ENCODE measurements at places on chromosomes 11 and 22. TPM values are rescaled to one million over a fixed set of nuclear protein-coding genes. Genes with fewer than 3 reads are reported as not detected.
A peak's percentile ranks its signal among the peaks of the same experiment; 100 is the strongest.

Gene SCGB1D4
- total RNA-seq = not detected

Gene H19
- 1,569 TPM for total RNA-seq

Gene RHOD
- total RNA-seq = 9.4 TPM

Gene OR51B2
- not detected for total RNA-seq

Gene CASP1
- 1.1 TPM for total RNA-seq

Gene APOL3
- 10.1 TPM for total RNA-seq

Gene C22orf42
- total RNA-seq = not detected

Gene RAPSN
- 0.42 TPM for total RNA-seq

DNA sequence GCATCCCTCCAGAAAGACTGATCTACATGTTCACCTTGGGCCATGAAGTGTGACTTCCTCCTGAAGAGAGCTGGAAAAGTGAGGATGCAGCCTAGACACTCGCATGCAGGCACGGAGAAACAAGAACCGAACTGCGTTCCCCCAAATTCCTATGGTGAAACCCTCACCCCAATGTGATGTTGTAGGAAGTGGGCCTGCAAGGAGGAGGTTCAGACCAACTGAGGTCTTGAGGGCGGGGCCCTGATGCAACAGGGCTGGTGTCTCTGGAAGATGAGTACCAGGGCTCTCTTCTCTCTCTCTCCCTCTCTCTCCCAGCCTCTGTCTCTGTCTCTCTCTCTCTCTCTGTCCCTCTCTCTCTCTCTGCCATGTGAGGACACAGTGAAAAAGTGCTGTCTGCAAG lies 501.1 kb downstream of the BRD1 start:
- no peak overlapping the region for H3K4me3 ChIP-seq
- peaks cover 4% of the 10 kb centered on the region for H3K27me3 ChIP-seq
- no peak overlapping the region for H3K27ac ChIP-seq
- no peaks in the 10 kb centered on the region for H3K36me3 ChIP-seq
- no peaks in the 10 kb centered on the region for H3K4me1 ChIP-seq

- H3K27me3 ChIP-seq = no peaks in the 10 kb centered on the region
- H3K36me3 ChIP-seq = no peaks in the 10 kb centered on the region
- DNase-seq = no peak
- peaks cover 21% of the 10 kb centered on the region for H3K4me1 ChIP-seq
- H3K4me3 ChIP-seq = no peak overlapping the region
Observed at GRCh38 chr11:73249304-73249703, 22.8 kb upstream of the P2RY6 start.

- no peaks in the 10 kb centered on the region for H3K4me1 ChIP-seq
- no peak for DNase-seq
- H3K27ac ChIP-seq = no peak overlapping the region
- H3K4me3 ChIP-seq = no peak overlapping the region
- H3K36me3 ChIP-seq = peaks cover 10% of the 10 kb centered on the region
- no peaks in the 10 kb centered on the region for H3K27me3 ChIP-seq
Observed at GRCh38 chr11:78112582-78113275, 26.7 kb downstream of the ALG8 start.

DNA sequence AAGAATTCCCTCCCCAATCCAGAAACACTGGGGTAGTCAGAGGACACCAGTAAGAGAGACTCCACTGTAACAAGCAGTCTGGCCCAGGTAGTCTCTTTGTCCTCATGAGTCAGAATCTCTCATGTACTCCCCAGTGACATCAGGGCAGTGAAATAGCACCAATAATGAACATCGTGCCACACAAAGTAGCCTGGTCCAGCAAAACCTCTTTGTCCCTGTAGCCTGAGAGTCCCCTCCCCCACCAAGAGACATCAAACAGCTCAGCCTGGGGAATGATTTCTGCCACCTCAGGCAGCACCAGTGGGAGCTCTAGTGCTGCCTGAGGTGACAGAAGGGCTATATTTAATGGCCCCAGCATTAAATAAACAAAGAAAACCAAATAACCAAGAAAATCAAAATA lies 88.1 kb downstream of the SBF2 start:
- no peaks in the 10 kb centered on the region for H3K27me3 ChIP-seq
- peaks cover 5% of the 10 kb centered on the region for H3K4me1 ChIP-seq
- H3K4me3 ChIP-seq = no peak overlapping the region
- no peak for DNase-seq

- peak; percentile 10 for DNase-seq
- no peak overlapping the region for H3K4me3 ChIP-seq
- H3K36me3 ChIP-seq = peaks cover 2% of the 10 kb centered on the region
Observed at GRCh38 chr22:19277785-19278184, 13.7 kb downstream of the CLTCL1 start.

- DNase-seq = no peak
- H3K27me3 ChIP-seq = no peaks in the 10 kb centered on the region
- H3K4me1 ChIP-seq = peaks cover 31% of the 10 kb centered on the region
- H3K4me3 ChIP-seq = no peak overlapping the region
- H3K36me3 ChIP-seq = no peaks in the 10 kb centered on the region
Observed at GRCh38 chr11:102006835-102007566, 40.2 kb upstream of the CFAP300 start.

DNA sequence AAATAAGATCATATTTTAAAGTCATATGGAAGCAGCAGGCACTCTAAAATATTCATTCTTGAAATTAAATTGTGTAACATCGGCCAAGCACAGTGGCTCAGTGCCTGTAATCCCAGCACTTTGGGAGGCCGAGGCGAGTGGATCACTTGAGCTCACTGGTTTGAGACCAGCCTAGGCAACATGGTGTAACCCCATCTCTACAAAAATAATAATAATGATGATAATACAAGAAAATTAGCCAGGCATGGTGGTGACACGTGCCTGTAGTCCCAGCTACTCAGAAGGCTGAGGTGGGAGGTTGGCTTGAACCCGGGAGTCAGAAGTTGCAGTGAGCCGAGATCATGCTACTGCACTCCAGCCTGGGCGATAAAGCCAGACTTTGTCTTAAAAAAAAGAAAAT lies 77.4 kb downstream of the TRIM29 start:
- H3K36me3 ChIP-seq = no peaks in the 10 kb centered on the region
- no peaks in the 10 kb centered on the region for H3K4me1 ChIP-seq
- H3K27ac ChIP-seq = no peak overlapping the region
- no peak overlapping the region for H3K4me3 ChIP-seq
- H3K27me3 ChIP-seq = peaks cover 10% of the 10 kb centered on the region

DNA sequence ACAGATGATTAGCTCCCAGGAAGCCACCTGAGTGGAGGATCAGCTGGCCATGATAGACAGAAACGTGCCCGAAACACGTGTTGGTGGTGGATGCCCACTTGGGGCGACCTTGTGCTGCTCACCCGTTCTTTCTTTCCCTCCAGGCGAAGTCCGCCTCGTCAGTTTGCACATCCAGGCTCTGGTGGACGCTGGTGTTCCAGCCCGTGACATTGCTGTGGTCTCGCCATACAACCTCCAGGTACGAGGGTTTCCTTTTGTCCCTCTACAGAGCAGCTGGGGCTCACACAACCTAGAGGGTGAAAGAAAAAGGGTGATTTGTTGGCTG lies 30.6 kb downstream of the IGHMBP2 start:
- no peak overlapping the region for H3K4me3 ChIP-seq
- H3K36me3 ChIP-seq = peaks cover 27% of the 10 kb centered on the region
- no peak overlapping the region for H3K27ac ChIP-seq

DNA sequence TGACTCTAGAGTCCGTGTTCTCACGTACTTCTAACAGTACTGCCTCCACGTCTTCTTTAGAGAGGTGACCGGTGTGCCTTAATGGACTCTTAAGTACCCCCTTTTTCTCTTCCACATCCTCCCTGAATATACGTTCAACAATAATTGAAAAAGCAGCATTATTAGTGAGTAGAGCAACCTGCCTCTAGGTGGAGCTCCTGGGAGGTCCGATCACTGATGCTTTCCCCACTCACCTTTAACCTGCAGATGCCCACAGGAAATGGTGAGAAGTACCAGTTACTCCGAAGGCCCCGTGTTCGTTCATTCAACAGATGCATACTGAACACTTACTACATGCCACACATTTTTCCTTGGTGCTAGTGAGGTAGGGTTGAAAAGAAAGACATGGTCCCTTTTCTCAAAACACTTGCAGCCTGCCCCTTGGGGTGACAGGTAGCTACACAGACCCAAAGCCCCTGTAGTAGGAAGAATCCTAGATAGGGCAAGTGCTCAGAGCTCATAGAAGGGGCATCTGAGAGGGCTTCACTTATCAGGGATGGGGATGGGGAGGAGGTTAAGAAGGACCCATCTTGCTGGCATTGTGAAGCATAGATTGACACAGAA lies 72.7 kb downstream of the FEZ1 start:
- no peak overlapping the region for H3K27ac ChIP-seq
- H3K36me3 ChIP-seq = peaks cover 45% of the 10 kb centered on the region
- no peak for DNase-seq
- H3K4me3 ChIP-seq = no peak overlapping the region
- no peaks in the 10 kb centered on the region for H3K27me3 ChIP-seq

GRCh38 chr22:37285937-37286336 lies 3.6 kb downstream of the CYTH4 start:
- no peak for DNase-seq
- no peaks in the 10 kb centered on the region for H3K36me3 ChIP-seq
- peaks cover 24% of the 10 kb centered on the region for H3K27me3 ChIP-seq

DNA sequence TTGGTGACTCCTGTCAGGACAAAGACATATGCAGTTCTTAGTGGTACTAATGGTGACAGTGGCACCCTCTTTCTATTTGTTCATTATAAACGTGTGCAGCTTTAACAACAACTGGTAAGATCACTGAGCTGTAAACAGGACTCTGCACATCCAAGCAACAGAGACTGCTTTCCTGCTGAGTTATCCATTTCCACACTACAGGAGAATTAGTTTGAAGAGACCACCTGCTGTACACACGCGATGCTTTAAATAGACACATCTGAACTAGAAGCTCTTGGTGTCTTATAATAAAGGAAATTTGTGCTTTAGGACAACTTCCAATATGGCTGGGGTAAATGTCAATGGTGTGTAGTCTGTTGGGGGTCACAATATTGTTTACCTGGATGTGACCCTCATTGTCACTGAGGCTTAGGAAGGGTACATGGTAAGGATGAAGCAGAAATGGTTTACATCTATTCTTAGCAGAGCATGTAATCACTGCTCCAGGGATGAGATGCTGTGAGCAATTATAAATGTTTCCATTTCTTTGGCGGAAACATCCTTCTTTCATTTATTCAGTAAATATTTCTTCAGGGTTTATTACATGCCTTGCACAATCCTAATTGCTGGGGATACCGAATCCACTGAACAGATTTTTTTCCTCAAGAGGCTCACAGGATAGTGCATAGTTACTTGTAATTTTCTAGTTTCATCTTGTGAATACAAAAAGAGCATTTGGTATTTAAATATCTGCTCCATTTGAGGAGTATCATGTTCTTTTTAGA lies 354.0 kb upstream of the CCDC90B start:
- no peak for DNase-seq
- no peak overlapping the region for H3K27ac ChIP-seq
- H3K36me3 ChIP-seq = no peaks in the 10 kb centered on the region
- H3K4me3 ChIP-seq = no peak overlapping the region
- H3K27me3 ChIP-seq = peaks cover 9% of the 10 kb centered on the region

GRCh38 chr11:110366291-110366690 lies 63.5 kb upstream of the FDX1 start:
- no peaks in the 10 kb centered on the region for H3K27me3 ChIP-seq
- H3K27ac ChIP-seq = peak overlapping the region; percentile 74
- H3K4me1 ChIP-seq = peaks cover 25% of the 10 kb centered on the region
- DNase-seq = no peak

DNA sequence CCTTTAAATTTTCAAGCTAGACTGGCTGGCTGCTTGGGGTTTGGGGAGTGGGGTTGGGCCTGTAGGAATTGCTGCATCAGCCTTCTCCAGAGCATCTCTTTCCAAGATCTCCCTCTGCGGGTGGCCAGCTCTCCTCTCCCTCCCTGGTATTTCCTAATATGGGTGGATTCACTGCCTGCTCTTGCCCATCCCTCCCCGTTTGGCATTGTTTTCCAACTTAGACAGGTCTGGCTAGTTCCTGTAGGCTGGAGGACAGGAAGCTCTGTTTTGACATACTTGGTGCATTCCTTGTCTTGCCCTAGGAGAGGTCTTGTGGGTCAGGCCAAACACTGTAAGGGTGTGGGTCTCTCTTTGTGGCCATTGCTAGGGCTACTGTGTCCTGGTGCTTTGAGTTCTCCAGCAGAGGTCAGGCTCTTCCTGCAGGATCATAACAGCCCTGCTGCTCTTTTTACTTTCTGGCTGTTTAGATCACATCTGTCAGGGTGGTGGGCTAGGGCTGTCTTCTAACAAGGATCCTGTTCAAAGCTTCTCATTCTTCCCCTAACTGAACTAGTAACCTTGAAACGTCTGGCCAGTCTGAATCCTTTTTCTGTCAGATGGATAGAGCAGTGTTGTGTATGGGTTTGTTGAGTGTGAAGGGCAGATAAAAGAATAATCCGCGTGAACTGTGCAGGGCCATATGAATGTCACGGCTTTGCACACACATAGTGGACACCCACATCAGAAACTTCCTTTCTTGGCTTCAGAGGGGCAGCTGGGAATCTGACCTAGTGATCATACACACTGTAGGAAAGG lies 18.3 kb upstream of the MICALL1 start:
- no peaks in the 10 kb centered on the region for H3K27me3 ChIP-seq
- peaks cover 36% of the 10 kb centered on the region for H3K4me1 ChIP-seq
- peak overlapping the region; percentile 70 for H3K27ac ChIP-seq
- H3K36me3 ChIP-seq = peaks cover 26% of the 10 kb centered on the region

DNA sequence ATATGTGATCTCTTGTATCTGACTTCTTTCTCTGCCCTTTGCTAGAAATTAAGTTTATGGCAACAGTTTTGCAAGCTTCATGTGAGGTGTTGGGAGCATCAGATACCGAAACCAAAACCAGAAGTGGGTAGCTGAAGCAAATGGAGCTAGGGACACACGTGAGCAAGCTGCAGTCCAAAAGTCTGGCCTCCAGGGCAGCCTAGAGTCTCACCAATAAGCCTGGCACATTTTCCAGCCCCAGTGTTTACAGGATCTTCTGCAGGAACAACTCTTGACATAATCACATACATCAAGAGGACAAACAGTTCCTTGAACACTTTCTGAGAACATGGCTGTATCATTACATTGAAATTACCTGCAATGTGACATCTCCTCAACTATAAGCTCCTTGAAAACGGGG lies 114.1 kb downstream of the LARGE1 start:
- no peak for DNase-seq
- H3K27ac ChIP-seq = no peak overlapping the region
- H3K27me3 ChIP-seq = no peaks in the 10 kb centered on the region

- peak overlapping the region; percentile 98 for H3K4me3 ChIP-seq
- no peaks in the 10 kb centered on the region for H3K27me3 ChIP-seq
- no peak for DNase-seq
- peaks cover 11% of the 10 kb centered on the region for H3K36me3 ChIP-seq
- H3K27ac ChIP-seq = peak overlapping the region; percentile 100
Observed at GRCh38 chr11:57668434-57668782, 494 bp downstream of the ZDHHC5 start.

DNA sequence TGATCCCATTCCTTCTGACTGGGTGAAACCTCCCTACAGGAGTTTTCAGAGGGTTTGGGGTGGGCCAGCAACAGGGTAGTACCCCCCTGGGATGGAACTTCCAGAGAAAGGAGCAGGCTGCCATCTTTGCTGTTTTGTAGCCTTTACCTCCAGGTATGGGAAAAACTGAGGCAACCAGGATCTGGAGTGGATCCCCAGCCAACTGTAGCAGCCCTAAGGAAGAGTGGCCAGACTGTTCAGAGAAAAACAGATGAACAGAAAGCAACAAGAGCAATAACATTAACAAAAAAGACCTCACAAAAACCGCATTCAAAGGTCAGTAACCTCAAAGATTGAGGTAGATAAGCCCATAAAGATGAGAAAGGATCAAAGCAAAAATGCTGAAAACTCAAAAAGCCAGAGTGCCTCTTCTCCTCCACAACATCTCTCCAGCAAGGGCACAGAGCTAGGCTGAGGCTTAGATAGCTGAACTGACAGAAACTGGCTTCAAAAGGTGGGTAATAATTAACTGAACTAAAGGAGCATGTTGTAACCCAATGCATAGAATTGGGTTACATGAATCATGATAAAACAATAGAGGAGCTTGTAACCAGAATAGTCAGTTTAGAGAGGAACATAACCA lies 1288.6 kb upstream of the CNTN5 start:
- peak overlapping the region; percentile 2 for H3K27ac ChIP-seq
- no peaks in the 10 kb centered on the region for H3K27me3 ChIP-seq
- no peak for DNase-seq
- H3K4me1 ChIP-seq = peaks cover 19% of the 10 kb centered on the region
- H3K36me3 ChIP-seq = peaks cover 3% of the 10 kb centered on the region
